Chondrocyte (in vitro differentiated cells): ENCODE measurements at places on chromosomes 16 and 17.

GRCh38 chr16:10817963-10818941 lies at the start of gene TVP23A:
Gene TVP23A (minus strand): TSS chr16:10818794. CDS start chr16:10818493, 301 bp downstream.
- DNase-seq, result no peak

- no peak for DNase-seq
Measured at GRCh38 chr16:680967-681745, 946 bp downstream of the STUB1 start.

DNA sequence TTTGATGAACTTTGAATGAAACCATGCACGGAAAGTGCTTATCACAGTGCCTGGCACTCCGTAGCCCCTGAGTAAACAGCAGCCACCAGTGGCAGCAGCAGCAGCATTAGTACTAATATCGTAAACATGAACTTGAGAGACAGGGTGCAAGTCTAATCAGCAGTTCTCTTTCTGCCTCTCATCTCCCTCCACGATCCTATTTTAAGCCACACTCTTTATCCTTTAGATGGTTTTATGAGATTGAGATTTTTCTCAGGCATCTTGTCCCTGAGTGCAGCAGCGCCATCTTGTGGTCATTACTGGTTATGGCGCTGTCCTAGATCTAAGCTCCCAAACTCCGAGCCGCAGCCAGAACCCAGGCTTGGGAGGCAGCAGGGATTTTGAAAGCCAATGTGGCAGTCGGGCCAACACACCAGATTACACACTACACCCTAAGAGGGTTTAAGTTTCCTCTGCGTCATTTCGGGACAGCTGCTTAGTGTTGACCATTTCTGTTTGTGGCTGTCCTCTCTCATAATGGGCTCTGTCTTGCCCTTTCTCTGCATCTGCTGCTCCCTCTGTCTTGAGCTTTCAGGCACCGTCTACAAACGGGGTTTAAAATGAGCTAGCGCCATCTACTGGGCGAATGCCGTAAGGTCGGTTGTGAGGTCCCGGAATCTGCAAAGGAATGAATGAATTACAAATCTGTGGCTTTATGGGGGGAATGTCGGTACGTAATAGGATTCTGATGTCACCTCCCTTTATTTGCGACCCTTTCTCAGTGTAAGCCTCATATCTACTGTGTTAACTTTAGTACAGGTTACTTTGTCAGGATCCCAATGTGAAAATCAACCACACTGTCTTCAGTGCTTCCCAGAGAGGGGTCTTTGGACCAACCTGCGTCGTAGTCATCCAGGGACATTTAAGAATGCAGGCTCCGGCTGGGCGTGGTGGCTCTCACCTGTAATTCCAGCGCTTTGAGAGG lies 64.5 kb downstream of the CYLD start:
- DNase-seq, result no peak

GRCh38 chr17:76948301-76948700 lies 80.1 kb downstream of the MGAT5B start:
- no peak for DNase-seq

DNA sequence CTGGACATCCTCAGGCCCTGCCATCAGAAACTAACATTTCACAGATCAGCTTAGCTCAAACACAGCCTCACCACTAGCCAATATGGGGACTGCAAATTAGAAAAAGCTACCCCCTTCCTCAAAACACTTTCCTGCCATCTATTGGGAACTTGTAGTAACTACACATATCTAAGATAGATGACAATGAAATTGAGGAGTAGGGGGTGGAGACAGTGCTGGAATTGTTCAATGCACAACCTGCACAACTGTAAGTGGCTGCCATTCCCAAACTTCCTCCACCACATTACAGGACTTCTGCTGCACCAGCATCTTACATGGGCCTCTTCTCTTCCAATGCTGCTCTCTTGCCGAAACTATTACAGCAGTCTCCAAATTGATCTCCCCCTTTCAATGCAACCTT lies 21.9 kb downstream of the AIPL1 start:
- no peak for DNase-seq

DNA sequence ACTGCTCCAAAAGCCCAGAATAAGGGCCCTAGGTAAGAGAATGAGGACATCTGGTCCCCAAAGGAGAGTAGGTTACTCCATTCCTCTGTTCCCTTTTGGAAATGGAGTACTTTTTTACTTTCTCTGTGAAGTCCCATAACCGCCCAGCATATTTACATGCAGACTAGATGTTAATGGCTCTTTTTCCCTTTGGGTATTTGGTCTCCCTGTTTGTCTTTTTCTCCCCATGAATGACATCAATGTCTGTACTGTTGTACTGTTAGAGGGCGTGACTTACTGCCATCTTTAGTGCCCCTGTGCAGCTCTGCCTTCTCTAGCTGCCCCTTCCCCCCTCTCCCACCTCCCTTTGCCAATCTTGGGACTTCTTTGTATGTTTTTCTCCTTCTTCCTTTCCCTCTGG lies 19.0 kb downstream of the GPR179 start:
- DNase-seq, result no peak

DNA sequence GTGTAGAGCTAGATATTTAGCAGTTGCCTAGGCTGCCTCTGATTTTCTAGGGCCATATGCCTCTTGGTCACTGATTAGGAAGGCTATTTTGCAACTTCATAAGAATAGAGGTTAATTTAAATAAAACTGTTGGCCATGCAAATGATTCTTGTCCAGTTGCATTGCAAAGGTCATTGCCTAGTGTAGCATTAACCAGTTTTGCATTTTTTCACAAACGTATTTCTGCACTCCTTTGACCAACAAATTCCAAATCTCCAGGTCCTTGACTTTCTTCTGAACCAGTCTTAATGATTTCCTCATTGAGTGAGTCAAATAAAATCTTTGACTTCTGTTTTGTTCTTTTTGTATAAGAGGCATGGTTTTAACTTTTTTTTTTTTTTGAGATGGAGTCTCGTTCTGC lies 33.5 kb downstream of the ERCC4 start:
- no peak for DNase-seq

- DNase-seq, result no peak
Measured at GRCh38 chr16:86886651-86887050, 308.3 kb downstream of the FOXL1 start.

- DNase-seq, result no peak
Measured at GRCh38 chr16:55506708-55507107, 2.2 kb upstream of the LPCAT2 start.

DNA sequence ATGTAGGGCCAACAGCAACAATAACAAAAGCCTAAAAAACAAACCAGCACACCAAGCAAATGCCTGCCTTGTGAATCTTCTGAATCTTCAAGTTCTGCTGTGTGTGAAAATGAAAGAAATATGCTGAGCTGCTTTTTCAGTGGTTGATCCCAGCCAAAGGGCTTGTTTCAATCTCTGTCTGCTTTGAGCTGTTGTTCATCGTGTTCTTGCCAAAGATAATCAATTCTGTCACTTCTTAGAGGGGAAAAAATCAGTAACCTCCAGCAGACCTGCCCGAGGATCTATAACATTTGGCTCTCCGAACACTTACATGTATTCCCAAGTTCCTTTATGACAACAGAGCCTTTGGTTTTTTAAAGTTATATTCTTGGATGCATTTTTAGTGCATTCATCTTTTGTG lies 65.9 kb downstream of the VPS35L start:
- DNase-seq, result no peak

- no peak for DNase-seq
Measured at GRCh38 chr16:22973522-22973921, 159.6 kb downstream of the HS3ST2 start.

GRCh38 chr17:59111539-59111938 lies 4.9 kb upstream of the TRIM37 start:
- DNase-seq, result no peak

DNA sequence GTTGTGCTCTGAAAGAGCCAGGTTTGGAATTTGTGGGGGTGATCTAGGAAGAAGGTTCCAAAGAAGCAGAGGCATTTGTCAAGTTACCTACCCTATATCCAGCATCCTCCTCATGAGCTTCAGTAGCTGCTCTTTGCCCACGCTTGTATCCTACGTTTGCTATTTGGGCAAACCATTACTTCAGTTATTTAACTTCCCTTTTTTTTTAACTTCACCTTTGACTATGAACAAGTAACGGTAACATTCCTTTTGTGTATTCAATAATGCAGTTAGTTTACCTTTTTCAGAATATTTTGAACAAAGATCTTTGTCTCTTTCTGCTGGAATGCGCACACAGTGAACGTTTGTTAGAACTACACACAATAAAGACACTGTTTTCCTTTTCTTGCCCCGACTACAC lies 41.5 kb downstream of the CYB5B start:
- DNase-seq, result no peak

DNA sequence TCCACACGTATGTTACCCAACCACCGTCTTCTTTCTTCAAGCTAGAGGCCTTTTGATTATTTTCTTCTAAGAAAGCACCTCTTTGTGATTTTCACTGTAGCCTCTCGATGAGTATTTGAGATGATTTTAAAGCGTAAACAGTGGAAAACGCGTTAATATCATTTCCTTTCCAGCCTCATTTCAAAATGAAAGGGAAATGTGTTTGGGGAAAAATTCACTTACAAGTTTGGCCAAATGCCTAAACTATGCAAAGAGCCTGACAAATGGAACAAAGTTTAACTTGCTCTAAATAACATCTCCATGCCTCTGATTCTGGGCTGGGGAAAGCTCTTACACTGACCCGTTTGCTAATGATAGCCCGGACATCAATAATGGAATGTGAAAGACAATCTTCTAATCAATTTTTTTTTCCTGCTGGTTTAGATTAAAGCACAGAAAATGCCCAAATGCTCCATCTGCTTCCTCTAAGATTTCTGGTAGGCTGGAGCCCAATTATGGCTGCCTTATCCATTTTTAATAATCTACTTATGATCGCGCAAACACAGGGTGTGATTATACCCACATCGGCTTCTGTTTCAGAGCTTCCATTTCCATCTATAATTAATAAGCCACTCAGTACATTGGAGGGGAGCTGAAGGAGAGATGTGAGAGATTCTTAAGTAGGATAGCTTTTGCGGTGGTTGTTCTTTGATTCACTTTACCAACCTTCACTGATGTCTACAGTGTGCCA lies 43.5 kb downstream of the HS3ST2 start:
- DNase-seq, result no peak

DNA sequence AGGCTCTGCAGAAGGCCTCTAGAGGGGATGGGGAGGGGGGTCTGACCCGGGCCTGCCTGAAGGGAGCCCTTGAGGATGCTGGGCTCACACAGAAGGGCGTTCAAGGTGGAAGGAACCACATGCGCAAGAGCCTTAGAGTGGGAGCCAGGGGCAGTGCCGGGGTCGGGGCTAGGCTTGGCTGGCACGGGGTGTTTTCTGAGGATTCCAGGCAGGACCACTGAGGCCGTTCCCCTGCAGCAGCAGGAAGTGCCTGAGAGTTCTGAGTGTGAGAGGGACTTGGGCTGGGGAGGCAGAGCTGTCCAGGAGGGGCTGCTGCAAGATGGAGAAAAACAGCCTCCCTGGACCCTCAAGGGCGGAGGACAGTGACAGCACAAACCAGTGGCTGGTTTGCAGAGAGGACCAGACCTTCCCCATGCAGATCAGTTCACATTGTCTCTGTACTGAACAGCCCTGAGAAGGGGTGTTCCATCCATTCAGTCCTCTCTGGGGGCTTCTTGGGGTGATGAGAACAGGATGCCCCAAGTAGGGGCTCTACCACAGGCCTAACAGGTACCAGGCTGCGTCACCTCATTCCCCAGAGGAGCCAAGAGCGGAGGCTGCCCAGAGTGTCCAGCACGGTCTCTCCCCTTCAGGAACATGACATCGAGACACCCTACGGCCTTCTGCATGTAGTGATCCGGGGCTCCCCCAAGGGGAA lies 3.4 kb downstream of the NDRG4 start:
- peak; percentile 56 for DNase-seq

DNA sequence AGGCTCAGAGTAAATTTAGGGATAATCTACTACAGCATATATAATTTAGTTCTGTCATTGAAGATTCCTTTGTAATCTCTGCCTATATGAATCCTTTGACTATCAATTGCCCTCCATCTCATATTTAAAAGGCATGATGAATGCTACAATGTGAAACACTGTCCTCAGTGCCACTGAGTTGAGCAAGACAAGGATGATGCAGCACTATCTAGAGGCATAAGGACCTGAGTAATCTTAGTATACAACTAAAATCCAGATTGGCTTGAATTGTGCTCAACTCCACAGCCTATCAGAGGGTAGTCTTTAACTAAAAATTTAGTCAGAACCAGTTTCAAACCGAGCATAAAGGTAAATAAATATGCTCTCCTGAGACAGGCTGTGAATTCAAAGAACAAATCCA lies 11.6 kb upstream of the STRADA start:
- no peak for DNase-seq

DNA sequence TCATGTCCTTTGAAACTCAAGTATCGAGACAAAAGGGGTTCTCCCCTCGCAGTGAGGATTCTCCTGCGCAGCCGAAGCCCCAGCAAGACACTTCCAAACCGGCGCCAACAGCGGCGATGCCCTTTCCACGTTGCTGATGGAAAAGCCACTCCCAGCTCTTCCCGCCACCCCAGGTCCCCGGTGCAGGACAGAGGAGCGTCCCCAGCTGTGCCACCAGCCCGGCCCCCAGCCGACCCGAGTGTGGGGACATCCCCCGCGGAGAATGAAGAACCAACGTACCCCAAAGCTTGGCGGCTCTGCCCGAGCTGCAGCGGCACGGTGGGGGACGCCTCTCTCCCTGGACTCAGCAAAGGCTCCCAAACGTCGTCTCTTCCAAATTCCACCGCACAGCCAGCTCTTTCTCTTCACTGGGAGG lies 573 bp downstream of the CHST6 start:
- DNase-seq, result no peak

GRCh38 chr16:5467552-5467951 lies 370.0 kb upstream of the EEF2KMT start:
- no peak for DNase-seq

DNA sequence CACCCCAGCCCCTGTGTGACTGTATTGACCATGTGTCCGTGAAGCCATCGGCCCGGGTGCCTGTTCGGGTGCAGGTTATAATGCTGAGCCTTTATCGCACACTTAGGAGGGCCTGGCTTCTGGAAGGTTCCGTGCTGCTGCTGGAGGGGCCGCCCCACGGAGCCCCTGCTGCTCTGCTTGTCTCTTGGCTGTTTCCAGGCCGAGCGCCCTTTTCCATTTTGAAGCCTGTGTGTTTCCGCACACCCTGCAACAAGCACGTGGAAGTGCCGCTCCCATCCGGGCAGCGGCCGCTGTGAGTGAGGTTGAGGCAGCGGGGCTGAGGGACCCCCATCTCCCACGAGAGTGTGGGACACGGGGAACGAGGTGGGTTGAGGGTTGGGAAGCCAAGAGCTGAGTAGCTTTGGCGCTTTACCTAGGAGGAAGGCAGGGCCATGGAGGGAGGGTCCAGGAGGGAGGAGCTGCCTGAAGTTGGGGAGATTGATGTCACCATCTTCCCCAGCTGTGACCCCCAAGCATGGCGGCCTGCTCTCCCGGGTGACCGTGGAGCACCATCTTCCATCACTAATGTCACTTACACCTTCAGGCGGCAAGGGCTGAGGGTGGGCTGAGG lies 200.1 kb upstream of the GSE1 start:
- DNase-seq, result peak; percentile 84

DNA sequence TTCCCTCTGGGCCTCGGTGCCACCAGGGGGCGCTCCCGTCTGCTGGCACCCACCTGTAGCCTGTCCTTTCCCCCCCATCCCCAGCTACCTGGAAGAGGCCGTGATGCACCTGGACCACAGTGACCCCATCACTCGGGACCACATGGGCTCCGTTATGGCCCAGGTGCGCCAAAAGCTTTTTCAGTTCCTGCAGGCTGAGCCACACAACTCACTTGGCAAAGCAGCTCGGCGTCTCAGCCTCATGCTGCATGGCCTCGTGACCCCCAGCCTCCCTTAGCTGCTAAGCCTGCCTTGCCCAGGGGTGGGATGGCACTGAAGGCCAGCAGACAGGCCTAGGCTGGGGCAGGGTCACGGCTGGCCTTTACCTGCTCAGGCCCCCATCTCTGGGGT lies 818 bp upstream of the NRN1L start:
- DNase-seq, result no peak

- DNase-seq, result no peak
Measured at GRCh38 chr17:77076124-77076830, 64.5 kb upstream of the SEC14L1 start.

- DNase-seq, result peak; percentile 73
Measured at GRCh38 chr16:3656491-3657468, 2.3 kb downstream of the DNASE1 start.
